T-helper 17 cell (primary cell): ENCODE measurements at places on chromosomes 7 and 10.

- DNase-seq = no peak
These were observed 58.5 kb upstream of the IGFBP3 start for GRCh38 chr7:45979275-45980180.

GRCh38 chr7:142799437-142799835 is 28.7 kb downstream of the PRSS2 start:
- DNase-seq = no peak

DNA sequence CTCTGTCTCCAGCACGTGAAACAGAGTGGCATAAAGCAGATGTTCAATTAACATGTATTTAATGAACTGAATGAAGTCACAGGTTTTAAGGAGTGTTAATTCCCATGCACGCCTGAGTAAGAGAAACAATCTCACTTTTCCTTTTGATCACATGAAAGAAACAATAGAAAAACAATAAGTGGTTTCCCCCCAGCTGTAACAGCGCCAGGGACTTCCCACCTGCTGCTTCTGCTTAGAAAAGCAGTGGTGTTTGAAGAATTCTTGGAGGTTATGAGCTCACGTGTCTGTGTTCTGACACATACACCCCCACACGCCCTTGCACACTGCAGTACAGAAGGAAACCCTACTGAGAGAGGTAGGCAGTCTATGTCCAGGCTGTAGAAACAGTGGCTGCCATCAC is 51.3 kb upstream of the FRMD4A start:
- no peak for DNase-seq

- DNase-seq = no peak
These were observed 10.0 kb downstream of the FOXK1 start for GRCh38 chr7:4692055-4692454.

- DNase-seq = no peak
These were observed 356.3 kb upstream of the MGMT start for GRCh38 chr10:129110780-129111179.

- DNase-seq = no peak
These were observed 14.4 kb downstream of the SNX10 start for GRCh38 chr7:26305869-26306665.

DNA sequence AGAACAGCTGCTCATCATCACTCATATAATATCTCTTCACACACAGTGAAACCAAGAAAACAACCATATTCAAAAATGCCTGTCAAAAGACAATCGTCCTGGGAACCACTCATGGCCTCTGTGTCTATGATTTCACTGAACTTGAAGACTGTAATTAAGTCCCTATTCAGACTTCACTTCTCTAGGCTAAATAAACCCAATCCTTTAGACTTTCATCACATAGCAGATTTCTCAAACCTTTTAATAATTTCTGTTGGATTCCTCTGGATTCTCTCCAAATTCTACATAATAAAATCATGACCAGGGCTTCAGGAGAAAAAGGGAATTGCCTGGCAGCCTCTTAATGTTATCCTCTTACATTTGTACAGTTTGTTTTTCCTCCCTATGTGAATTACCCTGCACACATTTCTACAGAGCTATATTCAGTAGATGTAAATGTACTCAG is 201.1 kb downstream of the LRRN3 start:
- no peak for DNase-seq

DNA sequence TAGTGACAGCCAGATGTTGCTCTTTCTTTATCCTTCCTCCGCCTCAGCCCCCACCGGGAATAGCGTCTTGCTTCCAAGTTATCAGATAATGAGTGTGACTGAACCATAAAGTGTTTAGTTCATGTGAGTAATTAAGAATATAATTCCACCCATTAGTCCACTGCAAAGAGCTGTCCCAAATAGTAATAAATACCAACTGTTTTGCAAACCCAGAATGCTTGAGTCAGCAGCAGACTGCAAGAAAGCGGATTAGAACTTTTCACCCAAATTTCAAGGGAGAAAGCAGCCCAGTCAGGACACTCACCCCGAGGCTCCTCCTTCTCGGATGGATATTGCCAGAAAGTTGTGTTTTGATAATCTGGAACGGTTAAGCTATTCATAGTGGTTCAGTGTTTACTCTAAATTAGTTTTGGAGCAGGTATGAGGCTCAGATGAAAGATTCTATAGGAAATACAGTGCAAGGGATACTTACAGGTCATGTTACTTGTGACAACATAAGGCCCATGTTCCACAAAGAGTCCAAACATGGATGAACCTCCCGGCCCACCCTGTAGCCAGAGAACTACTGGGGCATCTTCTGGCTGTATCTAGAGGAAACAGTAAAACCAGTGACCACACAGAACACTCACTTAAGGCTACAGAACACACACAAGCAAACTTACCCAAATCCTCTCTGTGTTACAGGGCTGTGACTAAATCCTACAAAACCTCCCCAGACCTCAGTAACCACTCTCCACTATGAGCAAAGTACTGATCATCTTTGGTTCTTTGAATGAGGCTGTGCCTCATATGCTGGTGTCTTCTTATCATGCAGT is 50.5 kb downstream of the CPVL start:
- no peak for DNase-seq

DNA sequence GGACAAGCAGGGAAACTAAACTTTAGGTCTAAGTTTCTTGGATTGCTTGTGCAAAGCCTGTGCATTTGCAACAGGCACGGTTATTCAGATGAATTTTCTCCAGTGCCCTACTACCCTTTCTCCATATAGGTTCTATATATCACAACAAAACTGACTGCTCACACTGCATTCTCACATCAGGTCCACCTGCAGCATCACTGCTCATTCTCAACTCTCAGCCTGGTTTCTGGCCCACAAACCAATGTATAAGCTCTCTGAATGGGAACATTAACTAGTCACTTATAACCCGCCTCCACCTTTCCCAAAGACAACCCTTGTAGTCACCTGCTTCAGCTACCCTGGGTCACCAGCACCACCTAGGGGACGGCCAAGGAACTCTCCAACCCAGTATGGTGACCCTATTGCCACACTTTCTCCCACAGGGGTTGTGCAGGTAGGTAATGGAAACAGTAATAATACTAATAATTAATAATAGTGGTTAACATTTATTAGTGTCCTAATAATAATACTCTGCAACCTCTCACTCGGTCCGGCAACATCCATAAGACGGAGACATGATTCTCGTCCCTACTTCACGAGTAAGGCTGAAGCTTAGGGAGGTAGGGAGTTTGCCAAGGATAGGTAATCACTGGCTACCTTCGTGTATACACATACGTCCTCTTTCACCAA is 97.3 kb downstream of the CLEC2L start:
- DNase-seq = no peak

- no peak for DNase-seq
These were observed 6.9 kb downstream of the GIMAP5 start for GRCh38 chr7:150744041-150744656.

GRCh38 chr10:101284101-101284743 is 55.0 kb upstream of the LBX1 start:
- no peak for DNase-seq

GRCh38 chr10:52775132-52775647 is 2.6 kb upstream of the MBL2 start:
- DNase-seq = no peak

DNA sequence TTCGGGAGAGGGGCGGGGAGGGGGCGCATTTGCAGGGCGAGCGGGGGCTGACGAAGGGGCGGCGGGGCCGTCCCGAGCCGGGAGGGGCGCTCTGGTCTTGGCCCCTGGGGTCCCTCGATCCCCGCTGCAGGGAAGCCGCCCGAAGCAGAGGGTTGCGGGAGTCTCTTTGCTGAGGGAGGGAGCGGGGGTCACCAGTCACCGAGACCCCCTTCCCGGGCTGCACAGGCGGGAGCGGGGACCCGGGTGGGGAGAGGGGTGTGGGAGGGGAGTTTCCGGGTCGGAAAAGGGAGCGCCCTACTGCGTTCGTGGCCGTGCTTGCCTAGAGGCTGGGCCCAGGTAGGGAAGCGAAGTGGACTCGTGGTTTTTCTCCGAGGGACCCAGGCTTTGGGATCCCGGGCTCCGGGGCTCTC is 422 bp downstream of the AP1S1 start:
- no peak for DNase-seq

DNA sequence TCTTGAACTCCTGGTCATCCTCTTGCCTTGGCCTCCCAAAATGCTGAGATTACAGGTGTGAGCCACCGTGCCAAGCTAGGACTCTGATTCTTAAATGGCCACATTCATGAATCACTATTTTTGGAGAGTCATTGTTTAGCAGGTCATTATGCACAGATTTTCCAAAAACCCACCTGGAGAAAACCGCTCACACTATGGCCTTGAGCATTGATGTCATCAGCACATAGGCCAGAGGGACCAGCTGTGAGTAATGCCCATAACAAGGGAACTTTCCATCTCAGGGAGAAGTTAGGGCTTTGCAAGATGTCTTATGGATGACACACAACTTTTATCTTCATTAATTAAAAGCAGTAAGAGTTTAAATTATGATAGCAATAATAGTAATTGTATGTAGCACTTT is 86.4 kb upstream of the KIF5B start:
- DNase-seq = no peak
